ENCODE measurements at places on chromosomes 12 and 14. TPM values are rescaled to one million over a fixed set of nuclear protein-coding genes. Genes with fewer than 3 reads are reported as not detected.

Gene P2RX2
- 0.32 TPM for total RNA-seq

Gene LYZ
- total RNA-seq = not detected

Gene TAS2R13
- total RNA-seq = 0.63 TPM

Gene CHGA
- total RNA-seq = 36.0 TPM

Gene DACT1
- 14.7 TPM for total RNA-seq

Gene RTRAF
- total RNA-seq = 209 TPM

GRCh38 chr12:117182866-117183265 is 7.4 kb downstream of the FBXO21 start:
- no peak for ATAC-seq

DNA sequence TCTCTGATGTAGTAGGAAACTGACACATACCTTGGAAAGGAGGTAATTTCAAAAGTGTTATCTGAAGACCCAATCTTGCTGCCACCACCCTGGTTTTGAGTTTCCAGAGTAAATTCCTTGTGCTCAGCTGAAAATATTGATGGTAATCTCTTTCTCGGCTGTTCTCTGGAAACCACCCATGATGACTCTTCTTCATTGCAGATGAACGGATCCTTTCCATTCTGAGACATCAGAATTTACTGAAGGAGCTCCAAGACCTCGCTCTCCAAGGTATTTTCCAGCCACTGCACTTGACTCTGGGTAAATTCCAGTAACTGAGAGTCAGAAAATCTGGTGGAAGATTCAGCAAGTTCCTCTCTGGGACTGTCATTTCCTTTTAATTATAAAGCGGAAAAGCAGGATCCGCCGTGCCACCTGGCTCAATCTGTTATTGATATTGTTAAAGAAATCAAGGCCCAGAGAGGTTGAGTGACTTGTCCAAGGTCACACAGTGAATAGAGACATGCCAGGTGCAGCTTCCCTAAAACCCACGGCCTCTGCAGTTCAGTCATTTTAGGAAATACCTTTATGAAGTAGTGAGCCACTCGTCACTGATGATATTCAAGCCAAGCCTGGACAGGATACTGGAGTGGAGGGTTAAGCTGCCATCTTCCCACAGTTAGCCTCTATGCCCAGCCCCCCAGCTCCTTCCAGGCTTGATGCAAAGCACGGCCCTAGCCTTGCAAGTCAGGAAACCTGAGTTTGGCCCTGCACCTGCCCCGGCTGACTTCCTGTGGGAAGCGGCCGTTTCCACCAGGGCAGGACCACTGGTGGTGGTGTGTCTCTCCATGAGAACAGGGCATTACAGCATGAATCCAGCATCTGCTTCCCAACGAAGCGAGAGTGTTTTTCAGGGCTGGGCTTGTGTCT is 4.7 kb downstream of the CHGA start:
- no peak for ATAC-seq

DNA sequence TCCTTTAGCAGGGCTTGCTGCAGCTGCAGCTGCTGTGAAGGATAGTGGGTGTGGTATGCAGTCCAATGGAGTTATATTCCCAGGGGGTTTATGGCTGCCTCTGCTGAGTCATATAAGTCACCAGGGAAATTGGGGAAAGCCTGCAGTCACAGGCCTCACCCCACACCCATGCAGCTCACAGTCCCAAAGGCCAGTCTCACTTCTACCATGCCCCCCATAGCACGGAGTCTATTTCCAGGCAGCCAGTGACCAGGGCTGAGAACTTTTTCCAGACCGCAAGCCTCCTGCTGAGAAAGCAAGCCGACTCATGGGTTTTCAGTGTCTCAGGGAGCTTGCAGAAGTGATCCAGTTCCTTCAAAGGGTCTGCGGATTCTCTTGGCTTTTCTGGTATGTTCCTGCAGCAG is 322.4 kb upstream of the CLEC14A start:
- ATAC-seq = no peak

DNA sequence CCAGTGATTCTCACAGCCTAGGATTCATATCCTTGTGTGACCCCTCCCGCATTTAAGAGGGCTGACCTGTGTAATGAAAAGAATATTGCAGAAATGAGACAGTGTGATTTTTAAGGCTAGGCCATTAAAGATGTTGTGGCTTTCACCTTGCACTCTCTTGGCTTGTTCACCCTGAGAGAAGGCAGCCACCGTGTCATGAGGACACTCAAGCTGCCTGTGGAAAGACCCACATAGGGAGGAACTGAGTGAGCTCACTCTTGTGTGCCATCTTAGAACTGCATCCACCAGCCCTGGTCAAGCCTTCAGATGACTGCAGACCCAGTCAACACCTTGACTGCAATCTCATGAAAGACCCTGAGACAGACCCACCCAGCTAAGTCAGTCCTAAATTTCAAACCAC is 46.3 kb upstream of the TMPO start:
- ATAC-seq = no peak

DNA sequence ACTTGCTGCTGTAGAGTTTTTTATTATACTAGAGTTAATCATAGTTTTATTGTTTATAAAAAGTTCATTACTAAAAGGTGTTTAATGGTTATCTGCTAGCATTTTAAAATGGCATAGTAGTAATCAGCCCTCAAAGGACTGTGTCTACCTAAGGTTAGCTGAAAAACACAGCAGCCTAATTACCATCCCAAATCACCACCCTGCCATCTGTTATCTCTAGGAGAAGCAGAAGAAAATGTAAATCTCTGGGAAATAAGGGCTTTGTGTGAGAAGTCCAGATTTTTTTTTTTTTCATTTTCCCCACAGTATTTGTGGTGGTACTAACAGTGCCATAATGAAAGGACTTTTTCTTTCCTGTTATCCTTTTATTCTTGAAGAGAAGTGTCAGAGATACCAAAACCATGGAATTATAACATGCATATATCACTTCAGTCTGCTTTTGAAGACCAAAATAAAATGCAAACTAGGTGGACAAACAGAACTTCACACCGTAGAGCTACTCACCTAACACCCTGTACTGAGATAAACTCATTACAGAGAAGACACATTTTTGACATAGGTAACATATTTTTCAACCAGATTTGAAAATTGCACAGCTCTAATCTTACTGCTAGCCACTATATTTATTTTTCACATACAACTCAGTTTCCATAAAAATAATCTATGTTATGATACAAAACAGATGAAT is 876.2 kb downstream of the C12orf50 start:
- no peak for ATAC-seq

DNA sequence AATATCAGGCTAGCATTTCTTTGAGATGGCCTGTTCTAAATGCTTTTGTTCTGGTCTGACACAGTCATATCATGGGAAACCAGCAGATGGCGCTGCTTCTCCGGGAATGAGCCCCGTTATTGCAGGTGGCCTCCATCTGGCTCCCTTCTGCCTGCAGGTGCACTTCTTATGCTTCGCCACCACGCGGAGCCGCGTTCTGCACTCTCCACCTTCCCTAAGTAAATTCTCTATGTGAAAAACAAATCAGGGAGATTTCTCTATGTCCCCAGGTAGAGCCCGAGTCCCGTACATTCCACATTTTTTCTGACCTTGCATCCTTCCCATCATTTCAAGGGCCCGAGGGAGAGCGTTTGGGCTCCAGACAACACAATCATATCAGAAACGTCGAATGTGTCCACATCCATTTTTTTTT is 26.2 kb downstream of the GLRX5 start:
- peak; percentile 99 for ATAC-seq

DNA sequence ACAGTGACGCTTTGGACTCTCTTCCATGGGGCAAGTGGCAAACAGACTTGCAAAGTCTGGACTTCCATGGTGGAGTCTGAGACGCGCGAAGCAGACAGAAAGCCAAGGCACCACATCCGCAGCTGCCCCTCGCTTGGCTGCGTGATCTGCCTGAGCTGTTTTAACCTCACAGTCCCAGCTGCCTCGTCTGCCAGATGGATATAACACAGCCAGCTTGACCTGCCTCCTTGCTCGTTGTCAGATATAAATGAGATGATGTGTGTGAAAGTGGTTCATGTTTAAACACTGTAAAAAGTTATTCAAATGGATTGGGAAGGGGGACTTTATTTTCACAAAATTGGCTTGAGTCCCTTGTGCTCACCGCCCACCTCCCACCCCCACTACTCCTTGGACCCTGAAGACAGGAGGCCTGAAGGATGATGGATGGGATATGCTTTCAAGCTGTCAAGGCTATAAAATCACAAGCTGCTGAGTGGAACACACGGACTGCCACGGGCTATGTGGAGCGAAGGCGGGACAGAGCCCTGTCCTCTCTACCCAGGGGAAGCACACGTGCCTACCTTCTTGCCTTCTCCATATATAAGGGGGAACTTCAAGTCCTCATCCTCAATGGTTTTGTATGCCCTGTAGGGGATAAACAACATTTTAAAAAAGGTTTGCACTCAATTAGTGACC is 226.9 kb downstream of the MON2 start:
- peak; percentile 90 for ATAC-seq

GRCh38 chr14:61887628-61888027 is 125.4 kb downstream of the SNAPC1 start:
- no peak for ATAC-seq

All from motor neuron (in vitro differentiated cells).